ENCODE measurements at places on chromosomes 5 and 9.

GRCh38 chr9:131398204-131398603 is 4.3 kb downstream of the PRRC2B start:
- DNase-seq: no peak

GRCh38 chr9:23582836-23583235 is 243.2 kb downstream of the ELAVL2 start:
- DNase-seq: no peak

GRCh38 chr5:590346-590745 is 21.8 kb upstream of the CEP72 start:
- DNase-seq: peak; percentile 1

DNA sequence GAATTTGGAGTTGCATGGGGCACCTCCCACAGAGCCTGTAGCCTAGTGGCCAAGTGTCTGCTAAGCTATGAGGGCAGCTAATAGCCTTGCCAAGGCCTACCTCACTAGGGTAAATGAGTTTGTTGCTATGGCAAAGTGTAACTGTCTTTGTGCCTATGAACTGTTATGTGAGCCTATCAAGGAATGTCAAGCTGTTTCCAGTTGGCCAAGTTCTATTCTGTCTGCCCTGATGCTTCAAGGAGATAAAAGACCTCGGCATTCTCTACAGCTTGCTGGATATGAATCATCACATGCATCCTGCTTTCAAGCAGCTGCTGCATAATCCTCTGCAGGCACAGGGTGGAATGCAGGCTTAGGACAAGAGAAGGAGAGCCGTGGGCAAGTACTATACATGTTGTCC is 69.8 kb upstream of the CCDC112 start:
- DNase-seq: peak; percentile 95

DNA sequence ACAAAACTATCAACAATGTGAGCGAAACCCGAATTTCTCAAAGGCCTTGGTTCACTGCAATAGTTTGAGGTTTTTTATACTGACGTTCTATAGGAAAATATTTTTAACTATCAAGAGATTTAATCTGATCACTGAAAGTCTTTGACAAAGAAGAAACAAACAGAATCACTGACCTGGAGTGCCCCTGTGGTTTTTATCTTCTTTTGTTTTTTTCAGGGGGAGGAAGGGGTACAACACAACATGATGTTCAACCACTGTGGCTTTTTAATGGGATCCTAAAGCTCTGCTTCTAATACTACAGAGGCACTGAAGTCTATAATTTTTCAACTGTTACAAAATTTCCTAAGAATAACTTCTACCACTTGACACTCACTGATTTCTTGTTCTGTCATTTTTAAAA is 185.9 kb downstream of the AP3B1 start:
- no peak for DNase-seq

- DNase-seq: no peak
Observed at GRCh38 chr9:118330191-118330986, 626.2 kb downstream of the TLR4 start.

DNA sequence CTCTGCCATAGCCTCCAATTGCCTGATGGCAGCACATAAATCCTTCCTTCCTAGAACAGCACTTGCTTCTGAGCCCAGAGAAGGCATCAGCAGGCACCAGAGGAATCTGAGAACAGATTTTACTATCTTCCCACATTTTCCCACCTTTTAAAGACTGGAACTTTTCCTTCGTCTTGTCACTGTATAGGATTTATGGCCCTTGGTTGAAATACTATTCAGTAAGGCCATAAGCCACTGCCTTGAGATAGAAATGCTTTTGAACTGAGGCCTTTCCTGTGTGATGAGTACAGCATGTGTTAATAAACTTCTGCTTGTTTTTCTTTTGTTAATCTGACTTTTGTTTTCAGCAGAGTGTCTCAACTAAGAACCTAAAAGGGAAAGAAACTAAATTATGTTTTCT is 84.3 kb downstream of the MRPS27 start:
- peak; percentile 61 for DNase-seq

- no peak for DNase-seq
Observed at GRCh38 chr5:154447089-154447725, 1.4 kb downstream of the SAP30L start.

- DNase-seq: no peak
Observed at GRCh38 chr9:35675204-35675603, 1.5 kb downstream of the CA9 start.

- peak; percentile 75 for DNase-seq
Observed at GRCh38 chr5:98796197-98796972, 22.9 kb downstream of the RGMB start.

DNA sequence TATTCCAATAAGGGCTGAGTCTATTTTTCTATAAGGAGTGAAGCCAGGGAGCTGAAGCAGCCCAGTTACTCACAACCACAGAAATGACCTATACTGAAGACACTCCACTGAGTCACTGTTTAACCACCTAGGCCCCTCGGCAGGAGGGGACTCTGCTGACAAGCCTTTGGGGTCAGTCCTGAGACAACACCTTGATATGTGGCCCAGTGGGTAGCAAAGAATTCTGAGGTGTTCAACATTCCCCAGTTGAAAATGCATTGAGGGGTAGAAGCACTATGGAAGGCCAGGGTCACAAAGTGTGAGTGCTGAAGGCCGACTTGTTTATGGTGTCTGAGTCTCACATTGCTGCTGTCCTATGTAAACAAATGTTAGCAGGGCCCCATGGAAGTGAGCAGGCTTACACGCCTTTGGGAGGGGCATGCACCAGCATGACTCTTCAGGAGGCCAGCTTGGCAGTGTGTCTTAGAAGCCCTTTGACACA is 112.6 kb upstream of the NFIL3 start:
- DNase-seq: peak; percentile 58

DNA sequence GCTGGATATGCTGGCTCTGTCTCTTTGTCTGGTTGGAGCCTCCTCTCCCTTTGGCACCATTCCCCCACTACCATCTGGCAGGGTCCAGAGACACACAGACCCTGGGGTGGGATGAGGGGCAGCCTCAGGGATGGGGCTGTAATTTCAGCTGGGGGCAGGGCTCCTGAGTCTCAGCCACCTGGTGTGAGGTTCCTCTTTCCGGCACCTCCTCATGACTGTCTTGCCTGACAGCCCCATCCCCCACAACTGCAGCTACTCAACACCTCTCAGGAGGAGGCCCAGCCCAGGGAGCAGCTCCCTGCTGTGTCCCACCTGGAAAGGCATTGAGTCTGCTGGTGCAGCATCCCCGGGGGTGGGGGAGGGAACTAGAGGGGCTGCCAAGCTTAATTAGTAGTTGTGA is 11.7 kb upstream of the RPS14 start:
- DNase-seq: no peak

GRCh38 chr5:55570026-55570425 is 35.3 kb upstream of the PLPP1 start:
- peak; percentile 85 for DNase-seq

- DNase-seq: no peak
Observed at GRCh38 chr9:137417161-137418021, 5.6 kb downstream of the EXD3 start.

DNA sequence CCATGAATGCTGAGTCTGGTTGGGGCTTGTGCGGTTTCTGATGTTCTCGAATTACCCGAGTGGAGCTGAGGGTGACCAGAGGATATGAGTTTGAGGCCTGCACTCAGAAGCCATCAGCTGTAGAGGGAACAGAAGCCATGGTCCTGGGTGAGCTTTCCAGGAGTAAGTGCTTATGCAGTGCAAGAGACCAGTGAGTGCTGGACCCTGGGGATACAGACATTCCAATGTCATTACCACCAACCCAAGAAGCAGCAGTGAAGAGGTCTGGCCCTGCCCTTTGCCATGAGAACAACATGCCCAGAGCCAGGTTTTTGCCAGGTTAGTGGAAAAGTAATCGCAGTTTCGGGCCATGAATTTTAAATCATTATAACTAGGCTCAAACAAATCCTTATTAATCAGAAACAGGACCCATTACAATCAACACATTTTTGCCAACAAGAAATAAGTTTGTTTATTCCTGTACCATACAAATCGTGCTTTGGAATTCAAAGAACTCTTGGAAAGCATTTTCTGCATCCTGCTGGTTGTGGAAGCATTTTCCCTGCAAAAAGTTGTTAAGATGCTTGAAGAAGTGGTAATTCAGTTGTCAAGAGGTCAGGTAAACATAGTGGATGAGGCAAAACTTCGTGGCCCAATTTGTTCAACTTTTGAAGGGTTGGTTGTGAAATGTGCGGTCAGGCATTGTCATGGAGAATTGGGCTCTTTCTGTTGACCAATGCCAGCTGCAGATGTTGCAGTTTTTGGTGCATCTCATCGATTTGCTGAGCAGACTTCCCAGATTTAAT is 154.6 kb downstream of the SYK start:
- peak; percentile 53 for DNase-seq

- no peak for DNase-seq
Observed at GRCh38 chr5:125244531-125244930, 498.1 kb upstream of the ZNF608 start.

GRCh38 chr5:40755093-40755406 is 711 bp downstream of the TTC33 start:
- peak; percentile 78 for DNase-seq

- DNase-seq: no peak
Observed at GRCh38 chr5:72307573-72307967, 12.5 kb downstream of the MRPS27 start.

GRCh38 chr5:39022151-39022550 is 52.0 kb downstream of the RICTOR start:
- DNase-seq: peak; percentile 27

DNA sequence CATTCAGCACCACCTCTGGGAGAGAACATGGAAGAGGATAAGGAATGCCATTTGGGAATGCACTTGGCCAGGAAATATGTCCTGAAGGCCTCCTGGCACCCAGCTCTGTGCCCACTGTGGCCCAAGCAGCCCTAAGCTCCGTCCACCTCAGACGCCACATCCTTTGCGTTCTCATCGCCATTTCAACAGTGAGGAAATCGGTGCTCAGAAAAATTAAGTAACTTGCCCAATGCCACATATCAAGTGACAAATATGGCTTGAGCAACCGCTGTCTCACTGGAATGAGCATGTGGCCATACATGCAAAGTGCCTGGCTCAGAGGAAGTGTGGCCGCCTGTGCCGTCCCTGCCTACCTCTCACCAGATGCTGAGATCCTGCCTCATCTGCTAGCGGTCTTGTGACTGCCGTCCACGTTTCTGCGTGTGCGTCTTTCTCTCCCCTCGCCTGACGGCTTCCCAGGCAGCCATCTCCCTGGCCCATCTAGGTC is 984 bp upstream of the DOK3 start:
- DNase-seq: no peak

DNA sequence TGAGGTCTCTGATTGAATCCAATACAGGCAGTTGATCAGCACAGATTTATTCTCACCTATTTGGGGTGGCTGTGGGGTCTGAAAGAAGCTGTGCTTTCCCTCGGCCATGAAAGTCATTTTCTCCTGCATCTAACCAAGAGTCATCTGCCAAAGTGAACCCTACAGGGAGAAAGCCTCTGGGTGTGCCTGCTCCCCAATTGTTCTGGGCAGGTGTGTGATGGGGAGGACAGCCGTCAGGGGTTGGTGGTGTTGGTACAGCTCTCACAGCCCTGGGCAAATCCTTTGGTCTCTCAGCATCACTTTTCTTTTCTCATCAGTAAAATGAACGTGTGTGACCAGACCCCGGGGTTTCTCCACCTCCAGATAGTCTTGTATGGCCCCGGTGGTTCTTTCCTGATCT is 2.5 kb downstream of the PHF2 start:
- DNase-seq: no peak

GRCh38 chr5:170151097-170151831 is 45.6 kb downstream of the FOXI1 start:
- peak; percentile 76 for DNase-seq

DNA sequence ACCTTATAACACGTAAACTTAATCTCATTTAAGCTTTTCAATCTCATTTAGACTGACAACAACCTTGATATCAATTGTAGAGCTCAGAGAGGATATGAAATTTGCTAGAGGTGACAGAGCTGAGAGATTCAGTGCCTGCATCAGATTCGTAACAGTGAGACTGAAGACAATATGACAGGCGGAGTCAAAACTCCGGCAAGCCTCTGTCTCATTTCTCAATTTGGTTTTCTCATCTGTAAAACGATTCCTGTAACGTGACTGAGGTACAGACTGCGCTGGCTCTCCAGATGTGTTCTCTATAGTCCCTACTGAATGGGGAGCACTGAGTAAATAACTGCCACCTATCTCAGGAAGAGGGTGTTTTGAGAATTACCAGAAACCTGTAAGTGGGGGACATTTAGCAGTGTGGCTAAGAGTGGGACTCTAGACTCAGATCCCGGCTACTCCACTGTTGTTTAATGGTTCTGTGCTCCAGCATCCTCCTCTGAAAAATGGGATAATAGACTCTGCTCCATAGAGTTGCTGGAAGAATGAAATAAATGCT is 3.0 kb upstream of the MCIDAS start:
- no peak for DNase-seq

DNA sequence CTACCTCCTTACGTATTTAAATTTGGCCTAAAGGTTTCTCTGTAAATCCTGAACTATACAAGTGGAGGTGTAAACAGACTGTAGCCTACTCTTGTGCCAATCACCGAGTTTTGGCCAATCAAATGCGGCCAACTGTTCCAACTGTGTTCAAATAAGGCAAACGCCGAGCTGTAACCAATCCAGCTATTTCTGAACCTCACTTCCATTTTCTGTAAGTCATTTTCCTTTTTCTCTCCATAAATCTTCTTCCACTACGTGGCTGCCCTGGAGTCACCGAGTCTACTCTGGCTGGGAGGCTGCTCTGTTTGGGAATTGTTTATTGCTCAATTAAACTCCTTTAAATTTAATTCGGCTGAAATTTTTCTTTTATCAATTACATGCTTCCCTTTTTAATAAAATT is 58.4 kb downstream of the S1PR3 start:
- no peak for DNase-seq

DNA sequence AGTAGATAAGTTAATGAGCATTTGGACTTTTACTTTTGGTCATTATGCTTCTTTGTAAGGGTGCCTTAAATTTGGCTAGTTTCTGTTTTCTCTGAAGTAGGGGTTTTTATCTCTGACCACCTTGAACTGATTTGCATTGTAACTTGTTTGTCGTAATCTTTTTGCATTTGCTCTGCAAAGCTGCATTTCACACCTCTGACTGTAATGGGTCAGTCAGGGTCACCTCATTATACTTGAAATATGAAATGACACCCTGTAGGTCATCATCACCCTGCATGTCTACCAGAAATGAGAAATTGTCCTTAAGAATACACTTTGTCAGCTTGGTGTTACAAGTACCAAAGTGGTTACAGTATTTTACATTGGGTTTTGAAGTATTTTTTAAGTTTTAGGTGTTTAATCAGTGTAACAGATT is 74.0 kb downstream of the KCNN2 start:
- DNase-seq: no peak

GRCh38 chr5:123617561-123617960 is 105.6 kb downstream of the CSNK1G3 start:
- DNase-seq: no peak

- peak; percentile 43 for DNase-seq
Observed at GRCh38 chr5:113215401-113216060, 219.3 kb downstream of the TSSK1B start.

GRCh38 chr5:174919351-174919750 is 195.0 kb downstream of the MSX2 start:
- peak; percentile 11 for DNase-seq

DNA sequence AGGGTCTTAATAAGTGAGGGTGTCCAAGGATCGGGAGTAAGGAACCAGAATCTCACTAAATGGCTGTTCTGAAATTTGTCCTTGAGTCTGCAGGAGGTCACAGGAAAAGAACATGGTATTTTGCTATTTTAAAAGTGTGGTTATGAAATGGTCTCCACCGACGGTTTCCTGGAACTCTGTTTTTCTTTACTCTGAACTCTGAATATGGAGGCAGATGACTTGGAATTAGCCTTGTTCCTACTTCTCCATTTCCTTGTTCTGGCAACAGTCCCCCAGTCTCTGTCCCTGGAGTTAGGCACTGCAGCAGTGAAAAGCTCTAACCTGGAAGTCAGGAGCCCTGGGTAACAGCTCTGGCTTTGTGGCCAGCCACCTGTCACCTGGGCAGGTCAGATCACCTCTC is 46.6 kb upstream of the C5orf58 start:
- DNase-seq: no peak
